ENCODE measurements at places on chromosomes 7 and 10. TPM values are rescaled to one million over a fixed set of nuclear protein-coding genes. Genes with fewer than 3 reads are reported as not detected.

GRCh38 chr7:142196066-142196840 is 61.6 kb downstream of the PRSS58 start:
- DNase-seq, result no peak

DNA sequence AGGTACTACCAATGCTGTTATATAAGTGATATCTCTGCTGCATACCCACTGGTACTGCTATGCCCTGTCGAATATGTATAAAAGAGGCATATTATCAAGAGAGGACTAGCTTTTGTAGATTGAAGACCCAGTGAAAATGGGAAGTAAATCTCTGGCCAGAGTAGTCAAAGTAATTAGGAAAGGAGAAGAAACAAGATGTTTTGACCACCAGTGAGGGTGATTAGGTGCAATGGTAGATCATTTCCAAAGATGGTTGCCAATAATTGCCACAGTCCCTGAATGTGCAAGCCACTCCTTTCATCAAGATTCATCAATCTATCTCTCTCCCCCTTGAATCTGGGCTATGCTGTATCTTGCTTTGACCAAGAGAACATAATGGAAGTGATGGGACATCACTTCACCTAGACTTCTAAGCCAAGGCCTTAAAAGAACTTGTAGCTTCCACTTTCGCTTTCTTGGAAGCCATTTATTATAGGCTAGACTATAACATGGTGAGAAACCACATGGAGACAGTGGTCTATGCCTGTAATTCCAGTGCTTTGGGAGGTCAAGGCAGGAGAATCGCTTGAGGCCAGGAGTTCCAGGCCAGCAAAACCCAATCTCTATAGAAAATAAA is 52.6 kb upstream of the ST8SIA6 start:
- no peak for DNase-seq

EPO gene
- total RNA-seq, result not detected

DNA sequence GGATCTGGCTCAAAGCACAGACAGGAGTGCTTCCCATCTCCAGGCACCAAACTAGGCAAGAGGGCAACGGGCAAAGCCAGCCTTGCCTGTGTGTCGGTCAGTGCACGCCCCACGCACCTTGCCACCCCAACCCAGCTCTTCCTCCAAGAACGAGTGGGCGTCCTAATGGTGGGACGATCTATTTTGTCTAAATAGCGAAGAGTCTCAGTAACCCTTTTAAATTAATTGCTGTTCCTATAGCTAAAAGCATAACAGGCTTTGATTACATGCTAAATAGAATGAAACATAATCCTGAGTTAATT is 12.2 kb downstream of the EN2 start:
- DNase-seq, result no peak
